ENCODE measurements at places on chromosomes 7 and 10.

GRCh38 chr10:17004801-17005380 lies 124.7 kb downstream of the CUBN start:
- H3K27me3 ChIP-seq = no peaks in the 10 kb centered on the region
- no peak overlapping the region for H3K4me3 ChIP-seq
- DNase-seq = no peak
- no peaks in the 10 kb centered on the region for H3K36me3 ChIP-seq
- peaks cover 1% of the 10 kb centered on the region for H3K4me1 ChIP-seq

- no peak overlapping the region for H3K27ac ChIP-seq
- H3K4me3 ChIP-seq = no peak overlapping the region
- no peaks in the 10 kb centered on the region for H3K4me1 ChIP-seq
- H3K36me3 ChIP-seq = no peaks in the 10 kb centered on the region
- no peak for DNase-seq
Measured at GRCh38 chr7:50418526-50419290, 31.4 kb downstream of the FIGNL1 start.

GRCh38 chr10:133359554-133359971 lies 1.7 kb upstream of the FUOM start:
- H3K27ac ChIP-seq = no peak overlapping the region
- H3K36me3 ChIP-seq = peaks cover 30% of the 10 kb centered on the region
- no peak for DNase-seq
- H3K27me3 ChIP-seq = no peaks in the 10 kb centered on the region

- no peak for DNase-seq
- no peaks in the 10 kb centered on the region for H3K27me3 ChIP-seq
- H3K4me1 ChIP-seq = no peaks in the 10 kb centered on the region
- peaks cover 36% of the 10 kb centered on the region for H3K36me3 ChIP-seq
Measured at GRCh38 chr10:109906316-109906715, 17.0 kb downstream of the XPNPEP1 start.

DNA sequence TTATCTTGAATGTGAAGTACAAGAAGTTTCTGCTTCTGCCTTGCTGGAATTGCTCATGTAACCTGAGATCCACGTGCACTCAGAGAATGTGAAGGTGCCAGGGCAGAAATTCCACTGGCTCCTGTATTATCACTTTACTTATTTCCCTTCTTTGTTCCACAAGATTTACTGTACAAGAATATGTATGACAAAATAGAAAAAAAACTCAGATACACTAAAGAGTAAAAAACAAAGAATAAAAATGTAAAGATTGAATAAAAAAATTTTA lies 43.0 kb downstream of the PLCE1 start:
- no peaks in the 10 kb centered on the region for H3K27me3 ChIP-seq
- H3K4me1 ChIP-seq = peaks cover 4% of the 10 kb centered on the region
- no peak for DNase-seq
- H3K4me3 ChIP-seq = no peak overlapping the region
- no peaks in the 10 kb centered on the region for H3K36me3 ChIP-seq

DNA sequence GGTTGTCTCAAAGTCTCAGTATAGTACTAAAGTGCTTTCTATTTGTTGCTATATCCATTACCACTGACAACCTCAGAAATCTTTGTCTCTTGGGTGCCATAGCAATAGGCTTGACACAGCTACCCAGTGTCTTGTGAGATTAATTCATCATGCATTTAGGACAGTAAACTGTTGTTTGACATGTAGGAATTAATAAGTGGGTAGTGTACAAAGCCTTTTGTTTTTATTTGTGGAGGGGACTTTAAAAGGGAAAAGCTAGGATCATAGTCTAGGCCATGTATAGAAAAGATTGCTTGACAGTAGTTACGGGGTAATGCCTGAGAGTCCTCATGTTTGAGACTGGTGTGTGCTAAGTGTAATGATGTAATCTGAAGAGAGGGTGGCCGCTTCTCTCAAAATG lies 102.6 kb upstream of the AGR3 start:
- DNase-seq = no peak
- no peaks in the 10 kb centered on the region for H3K27me3 ChIP-seq
- no peak overlapping the region for H3K27ac ChIP-seq
- H3K36me3 ChIP-seq = no peaks in the 10 kb centered on the region
- no peaks in the 10 kb centered on the region for H3K4me1 ChIP-seq

GRCh38 chr7:29102558-29103151 lies 43.7 kb downstream of the CPVL start:
- H3K4me3 ChIP-seq = no peak overlapping the region
- DNase-seq = no peak
- no peak overlapping the region for H3K27ac ChIP-seq
- H3K36me3 ChIP-seq = peaks cover 2% of the 10 kb centered on the region
- peaks cover 3% of the 10 kb centered on the region for H3K4me1 ChIP-seq

GRCh38 chr10:98414932-98415730 lies at the start of gene PYROXD2:
PYROXD2 (minus strand) TSS chr10:98415182; CDS start chr10:98415135, 47 bp downstream.
- peaks cover 5% of the 10 kb centered on the region for H3K4me1 ChIP-seq
- peak; percentile 42 for DNase-seq
- peak within 1 kb of the TSS; percentile 59 for H3K4me3 ChIP-seq

GRCh38 chr10:132768346-132769248 lies 17.4 kb downstream of the NKX6-2 start:
- H3K36me3 ChIP-seq = peaks cover 3% of the 10 kb centered on the region
- no peaks in the 10 kb centered on the region for H3K27me3 ChIP-seq
- no peak overlapping the region for H3K4me3 ChIP-seq
- no peak for DNase-seq

DNA sequence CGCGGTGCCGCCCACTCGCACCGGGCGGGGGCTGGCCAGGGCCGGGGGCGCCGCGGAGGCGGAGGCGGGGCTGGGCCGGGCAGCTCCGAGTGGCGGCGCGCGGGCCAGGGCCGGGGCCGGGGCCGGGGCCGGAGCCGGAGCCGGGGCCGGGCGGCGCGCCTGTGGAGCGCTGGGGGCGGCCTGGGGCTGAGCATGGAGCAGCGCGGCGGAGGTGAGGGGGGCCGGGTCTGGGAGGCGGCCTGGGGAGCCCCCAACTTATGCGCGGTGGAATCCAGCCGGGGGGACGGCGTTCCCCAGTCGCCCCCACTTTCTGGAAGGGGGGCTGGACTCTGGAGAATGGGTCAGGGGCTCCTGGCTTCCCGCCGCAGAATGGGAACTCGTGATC lies at the start of gene LZTS2:
LZTS2 (plus strand) TSS at position 67 of the 385 bp plus-strand sequence. CDS start 2,731 bp downstream, outside the sequence.
- no peaks in the 10 kb centered on the region for H3K27me3 ChIP-seq
- no peak for DNase-seq
- peaks cover 34% of the 10 kb centered on the region for H3K36me3 ChIP-seq
- H3K4me3 ChIP-seq = peak within 1 kb of the TSS; percentile 99

DNA sequence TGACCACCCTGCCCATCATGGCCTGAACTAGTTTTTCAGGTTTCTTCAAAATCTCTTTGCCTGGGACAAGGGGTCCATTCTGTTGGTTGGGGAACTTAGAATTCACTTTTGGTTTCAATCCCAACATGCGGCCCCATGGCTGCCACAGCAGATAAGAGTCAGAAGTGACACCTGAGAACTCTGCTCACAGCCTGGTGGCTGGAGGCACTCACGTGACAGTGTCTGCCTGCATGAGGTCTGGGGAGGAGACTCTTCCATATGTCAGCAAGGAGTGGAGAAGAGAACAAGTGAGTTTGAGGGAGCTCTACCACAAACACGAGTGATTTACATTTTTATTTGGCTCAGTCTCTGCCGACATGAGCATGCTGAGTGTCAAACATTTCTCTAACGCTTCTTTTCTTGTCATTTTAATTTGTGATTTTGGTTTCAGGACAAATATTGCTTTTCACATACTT lies 370.4 kb downstream of the TNS3 start:
- no peaks in the 10 kb centered on the region for H3K36me3 ChIP-seq
- H3K4me3 ChIP-seq = no peak overlapping the region
- H3K27me3 ChIP-seq = peaks cover 4% of the 10 kb centered on the region
- no peaks in the 10 kb centered on the region for H3K4me1 ChIP-seq
- no peak overlapping the region for H3K27ac ChIP-seq
- DNase-seq = no peak
